ENCODE measurements at places on chromosomes 11 and 22.

- no peak for DNase-seq
- H3K4me1 ChIP-seq: no peaks in the 10 kb centered on the region
- no peak overlapping the region for H3K4me3 ChIP-seq
- no peaks in the 10 kb centered on the region for H3K36me3 ChIP-seq
Measured at GRCh38 chr11:29750392-29750791, 266.4 kb downstream of the KCNA4 start.

DNA sequence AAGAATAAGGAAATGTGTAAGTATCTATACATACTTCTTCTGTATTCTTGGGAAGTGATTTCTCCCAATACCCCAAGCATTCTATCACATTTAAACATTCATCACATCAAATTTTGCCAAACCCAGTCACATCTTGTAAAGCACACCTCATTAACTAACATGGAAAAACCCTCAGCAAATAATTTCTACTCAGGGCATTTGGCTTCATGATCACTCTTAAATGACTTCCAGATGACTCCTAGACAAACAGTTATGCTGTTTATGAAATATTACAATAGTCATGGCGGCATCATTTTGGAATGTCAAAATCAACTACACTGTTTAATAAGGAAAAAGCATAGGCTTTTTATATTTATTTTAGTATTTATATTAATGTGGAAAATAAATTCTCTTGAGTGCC lies 47.3 kb upstream of the CCDC34 start:
- no peak overlapping the region for H3K27ac ChIP-seq
- no peak for DNase-seq
- no peak overlapping the region for H3K4me3 ChIP-seq
- peaks cover 2% of the 10 kb centered on the region for H3K36me3 ChIP-seq

- H3K27me3 ChIP-seq: no peaks in the 10 kb centered on the region
- no peaks in the 10 kb centered on the region for H3K36me3 ChIP-seq
- no peak overlapping the region for H3K4me3 ChIP-seq
- H3K4me1 ChIP-seq: no peaks in the 10 kb centered on the region
Measured at GRCh38 chr11:7982582-7983119, 4.5 kb upstream of the EIF3F start.

- no peaks in the 10 kb centered on the region for H3K36me3 ChIP-seq
- no peak overlapping the region for H3K4me3 ChIP-seq
- no peak for DNase-seq
Measured at GRCh38 chr11:88106666-88107065, 68.6 kb downstream of the RAB38 start.

DNA sequence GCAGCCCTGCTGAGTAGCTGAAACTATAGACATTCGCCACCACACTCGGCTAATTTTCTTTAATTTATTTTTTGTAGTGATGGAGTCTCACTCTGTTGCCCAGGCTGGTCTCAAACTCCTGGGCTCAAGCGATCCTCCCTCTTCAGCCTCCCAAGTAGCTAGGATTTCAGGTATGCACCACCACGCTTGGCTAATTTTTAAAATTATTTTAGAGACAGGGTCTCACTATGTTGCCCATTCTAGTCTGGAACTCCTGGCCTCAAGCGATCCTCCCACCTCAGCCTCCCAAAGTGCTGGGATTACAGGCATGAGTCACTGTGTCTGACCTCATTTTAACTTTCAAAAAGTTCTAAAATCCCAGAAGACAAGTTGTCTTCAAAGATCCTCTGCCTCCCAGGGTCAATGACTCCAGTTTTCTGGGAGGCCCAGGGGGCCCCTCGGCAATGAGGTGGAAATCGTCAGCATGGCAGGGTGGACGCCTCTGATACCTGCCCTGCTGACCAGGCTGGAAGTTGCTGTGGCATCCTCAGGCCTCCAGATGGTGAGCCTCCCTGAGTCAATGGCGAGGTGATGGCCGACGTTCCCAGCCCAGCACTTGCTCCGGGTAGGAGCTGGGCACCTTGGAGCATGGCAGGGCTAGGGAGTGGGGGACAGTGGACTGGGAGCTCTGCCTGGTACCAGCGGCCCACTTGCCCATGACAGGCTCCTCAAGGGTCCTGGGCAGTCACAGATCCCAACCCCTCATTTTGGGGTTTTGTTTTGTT lies 31.1 kb downstream of the RPL3 start:
- no peaks in the 10 kb centered on the region for H3K36me3 ChIP-seq
- no peak overlapping the region for H3K27ac ChIP-seq
- DNase-seq: peak; percentile 53
- no peak overlapping the region for H3K4me3 ChIP-seq

DNA sequence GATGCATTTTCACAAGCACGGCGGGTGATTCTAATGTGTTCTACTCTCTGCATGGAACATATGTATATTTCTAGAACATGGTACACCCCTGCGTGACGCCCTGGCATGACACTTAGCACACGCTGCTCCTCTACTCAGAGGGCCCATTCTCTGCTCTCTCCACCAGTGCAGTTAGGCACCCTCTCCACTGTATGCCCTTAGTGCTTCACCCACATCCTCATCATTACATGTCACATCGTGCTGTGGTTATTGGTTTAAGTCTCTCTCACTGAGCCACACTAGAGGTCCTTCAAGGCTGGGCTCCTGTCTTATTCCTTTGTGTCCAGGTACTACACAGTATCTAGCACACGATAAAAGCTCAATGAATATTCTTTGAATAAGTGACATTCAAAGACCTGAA lies 16.7 kb downstream of the TMPRSS13 start:
- peaks cover 6% of the 10 kb centered on the region for H3K4me1 ChIP-seq
- no peak overlapping the region for H3K4me3 ChIP-seq
- no peaks in the 10 kb centered on the region for H3K27me3 ChIP-seq
- no peak for DNase-seq
- H3K36me3 ChIP-seq: no peaks in the 10 kb centered on the region
- no peak overlapping the region for H3K27ac ChIP-seq

GRCh38 chr11:103013421-103013820 lies 57.9 kb upstream of the MMP13 start:
- H3K36me3 ChIP-seq: no peaks in the 10 kb centered on the region
- DNase-seq: no peak
- no peak overlapping the region for H3K4me3 ChIP-seq
- no peaks in the 10 kb centered on the region for H3K4me1 ChIP-seq

GRCh38 chr11:92820860-92821259 lies 148.6 kb upstream of the MTNR1B start:
- no peaks in the 10 kb centered on the region for H3K36me3 ChIP-seq
- no peaks in the 10 kb centered on the region for H3K4me1 ChIP-seq
- no peak for DNase-seq
- H3K27ac ChIP-seq: no peak overlapping the region
- no peak overlapping the region for H3K4me3 ChIP-seq
- H3K27me3 ChIP-seq: no peaks in the 10 kb centered on the region

GRCh38 chr11:45654231-45655011 lies 11.0 kb downstream of the CHST1 start:
- DNase-seq: no peak
- H3K4me3 ChIP-seq: no peak overlapping the region
- no peaks in the 10 kb centered on the region for H3K27me3 ChIP-seq
- no peaks in the 10 kb centered on the region for H3K36me3 ChIP-seq
- no peak overlapping the region for H3K27ac ChIP-seq
- peaks cover 14% of the 10 kb centered on the region for H3K4me1 ChIP-seq

DNA sequence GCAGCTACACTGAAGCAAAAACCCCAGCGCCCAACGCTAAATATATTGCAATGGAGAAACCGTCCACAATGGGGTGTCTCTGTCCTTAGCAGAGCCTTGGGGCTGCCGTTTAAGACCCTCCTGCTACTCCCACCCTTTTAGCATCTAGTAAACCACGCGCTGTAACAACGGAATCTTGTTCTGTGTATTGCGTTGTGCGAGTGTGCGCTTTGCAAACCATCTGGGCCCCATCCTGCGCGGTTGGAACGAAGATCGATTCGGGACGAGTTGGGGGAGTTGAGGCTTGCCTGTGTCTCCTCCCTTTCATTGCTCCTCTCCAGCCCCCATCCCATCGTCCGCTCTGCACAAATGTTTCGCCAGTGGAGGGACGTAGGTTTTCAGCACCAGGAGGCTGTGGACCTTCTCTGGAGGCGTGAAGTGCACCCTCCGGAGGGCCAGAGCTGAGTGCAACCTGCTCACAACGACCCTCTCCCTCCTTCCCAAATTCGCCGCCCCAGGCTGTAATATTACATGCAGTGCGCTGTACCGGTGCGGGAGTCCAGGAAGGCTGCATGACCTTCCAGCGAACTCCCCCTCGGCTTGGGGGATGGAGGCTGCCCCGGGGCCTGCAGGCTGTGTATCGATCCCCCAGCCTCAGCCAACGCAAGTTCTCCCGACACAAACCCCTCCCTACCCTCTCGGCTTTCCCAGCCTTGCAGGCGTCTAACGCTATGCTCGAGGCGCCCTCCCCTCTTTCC lies 1.6 kb upstream of the KMT2A start:
- DNase-seq: no peak
- no peaks in the 10 kb centered on the region for H3K36me3 ChIP-seq
- no peak overlapping the region for H3K27ac ChIP-seq
- peaks cover 16% of the 10 kb centered on the region for H3K4me1 ChIP-seq
- H3K27me3 ChIP-seq: no peaks in the 10 kb centered on the region

DNA sequence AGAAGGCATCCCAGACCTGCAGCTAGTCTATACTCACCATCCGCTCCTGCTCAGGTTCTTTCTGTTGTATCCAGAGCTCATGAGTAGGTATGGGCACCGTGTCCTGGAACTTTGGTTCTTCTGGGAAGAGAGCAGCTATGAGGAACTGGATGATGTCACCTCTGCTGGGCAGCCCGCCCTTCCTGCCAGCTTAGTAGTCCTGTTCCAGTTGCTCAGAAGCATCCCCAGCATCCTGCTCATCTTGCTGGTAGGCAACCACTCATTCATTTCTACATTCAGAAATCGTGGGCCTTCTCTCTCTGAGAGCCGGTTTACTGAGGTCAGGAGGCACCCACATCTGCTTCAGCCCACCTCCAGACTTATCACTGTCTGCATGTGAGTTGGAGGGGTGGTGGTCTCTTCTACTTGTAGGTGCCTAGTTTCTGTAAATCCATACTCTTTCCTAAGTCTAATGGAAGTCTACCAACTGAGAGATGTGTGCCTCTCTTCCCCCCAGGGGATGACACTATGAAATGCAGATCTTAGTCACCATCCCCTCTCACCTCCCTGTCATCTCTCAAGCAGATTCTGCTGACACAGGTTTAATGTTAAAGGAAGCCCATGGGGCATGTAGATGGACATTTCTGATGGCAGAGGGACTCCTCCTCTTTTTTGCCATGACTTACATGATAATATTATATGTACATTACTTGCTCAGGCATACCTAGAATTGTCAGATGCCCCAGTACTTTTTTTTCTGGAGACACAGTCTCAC lies 29.6 kb upstream of the CCDC134 start:
- H3K4me3 ChIP-seq: no peak overlapping the region
- peak; percentile 91 for DNase-seq
- H3K36me3 ChIP-seq: no peaks in the 10 kb centered on the region
- no peak overlapping the region for H3K27ac ChIP-seq

DNA sequence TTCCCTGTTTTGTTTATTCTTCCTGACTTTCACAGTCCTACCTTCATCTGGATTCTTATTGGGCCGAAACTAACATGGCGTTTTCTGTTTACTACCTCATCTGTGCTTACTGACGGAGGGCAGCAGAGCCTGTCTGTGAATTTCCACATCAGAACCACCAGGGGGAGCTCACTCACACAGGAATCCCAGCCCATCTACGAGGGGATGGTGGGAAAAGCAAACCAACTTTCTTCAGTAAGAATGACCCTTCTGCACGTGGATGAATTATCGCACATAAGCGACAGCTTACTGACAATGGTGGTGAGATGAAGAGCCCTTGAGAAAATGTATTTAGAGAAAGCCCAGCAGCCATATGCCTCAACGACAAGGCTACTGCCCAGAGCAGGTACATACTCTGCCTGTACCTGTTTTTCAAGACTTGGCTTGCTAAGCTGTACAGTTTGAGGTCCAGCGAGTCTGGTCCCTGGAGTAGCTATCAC lies 42.5 kb downstream of the LARGE2 start:
- H3K27ac ChIP-seq: no peak overlapping the region
- peak; percentile 83 for DNase-seq
- no peaks in the 10 kb centered on the region for H3K4me1 ChIP-seq

GRCh38 chr22:40818747-40819598 lies at the start of gene SLC25A17:
Gene SLC25A17, minus strand, starts transcription at chr22:40819346. Its CDS starts 98 bp downstream, at chr22:40819248.
- peaks cover 4% of the 10 kb centered on the region for H3K36me3 ChIP-seq
- H3K4me3 ChIP-seq: peak within 1 kb of the TSS; percentile 96
- peak; percentile 93 for DNase-seq

GRCh38 chr11:111352231-111352746 lies 26.8 kb downstream of the POU2AF1 start:
- no peak overlapping the region for H3K27ac ChIP-seq
- H3K4me3 ChIP-seq: no peak overlapping the region
- H3K4me1 ChIP-seq: no peaks in the 10 kb centered on the region
- no peaks in the 10 kb centered on the region for H3K36me3 ChIP-seq
- DNase-seq: no peak
- no peaks in the 10 kb centered on the region for H3K27me3 ChIP-seq

- no peak overlapping the region for H3K4me3 ChIP-seq
- DNase-seq: no peak
- no peaks in the 10 kb centered on the region for H3K27me3 ChIP-seq
- peaks cover 21% of the 10 kb centered on the region for H3K4me1 ChIP-seq
Measured at GRCh38 chr11:8807544-8808225, 103.3 kb upstream of the AKIP1 start.

DNA sequence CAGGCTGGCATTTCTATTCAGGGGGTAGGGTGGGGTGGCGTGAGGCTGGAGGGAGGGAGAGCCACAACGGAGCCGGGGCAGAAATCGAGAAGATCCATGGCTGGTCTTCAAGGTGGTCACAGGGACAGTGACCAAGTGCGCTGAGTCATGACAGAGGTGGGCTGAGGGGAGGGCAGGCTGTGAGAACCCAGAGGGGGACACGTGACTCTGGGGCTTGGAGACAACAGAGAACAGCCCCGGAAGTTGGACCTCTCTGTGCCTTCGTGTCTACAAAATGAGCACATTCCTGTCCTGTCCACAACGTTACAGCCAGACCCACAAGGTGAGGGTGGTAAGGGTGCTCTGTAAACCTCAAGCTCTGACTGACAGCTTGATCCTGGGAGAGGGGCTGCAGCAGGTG lies 35.1 kb upstream of the ARFGAP3 start:
- H3K4me3 ChIP-seq: no peak overlapping the region
- H3K27me3 ChIP-seq: no peaks in the 10 kb centered on the region
- no peak overlapping the region for H3K27ac ChIP-seq
- peaks cover 43% of the 10 kb centered on the region for H3K36me3 ChIP-seq

DNA sequence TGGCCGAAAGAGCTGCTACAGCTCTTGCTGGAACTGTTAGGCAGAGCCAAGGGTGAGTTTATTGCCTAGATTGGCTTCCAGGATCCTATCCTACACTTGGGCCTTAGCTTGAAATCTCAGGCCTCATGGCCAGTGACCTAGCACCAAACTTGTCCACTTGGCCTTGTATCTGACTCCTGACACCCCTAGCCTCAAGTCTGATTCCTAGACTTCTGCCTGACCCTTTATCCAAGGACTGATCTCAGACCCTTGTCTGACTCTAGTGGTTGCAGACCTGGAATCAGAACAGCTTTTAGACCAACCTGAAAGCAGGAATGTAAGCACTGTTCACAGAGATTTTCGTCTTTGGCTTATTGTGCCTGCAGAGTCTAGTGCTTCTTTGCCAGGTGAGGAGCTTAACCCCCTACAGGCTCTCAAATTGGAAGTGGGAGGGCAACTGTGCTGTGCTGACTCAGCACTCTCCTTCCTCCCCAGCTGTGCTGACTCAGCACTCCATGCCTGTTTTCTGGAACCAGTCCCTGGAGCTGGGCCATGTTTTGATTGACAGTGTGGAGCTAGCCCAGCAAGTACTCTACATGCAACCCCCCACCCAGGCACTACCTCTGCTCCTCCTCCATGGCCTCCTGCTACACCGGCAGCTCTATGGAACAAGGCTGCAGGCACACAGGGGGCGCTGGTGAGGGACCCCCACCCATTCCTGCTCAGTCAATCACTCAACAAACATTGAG lies 35.1 kb downstream of the RRP8 start:
- H3K4me1 ChIP-seq: peaks cover 5% of the 10 kb centered on the region
- H3K27me3 ChIP-seq: no peaks in the 10 kb centered on the region
- DNase-seq: no peak
- no peaks in the 10 kb centered on the region for H3K36me3 ChIP-seq
- H3K27ac ChIP-seq: no peak overlapping the region

Data from trophoblast cell (in vitro differentiated cells and primary cell).